ENCODE measurements at places on chromosomes 2 and 18. TPM values are rescaled to one million over a fixed set of nuclear protein-coding genes. Genes with fewer than 3 reads are reported as not detected.

TUBA4B gene
- not detected for total RNA-seq

TLX2 gene
- not detected for total RNA-seq

GRCh38 chr18:24878289-24878688 is 417.9 kb downstream of the HRH4 start:
- H3K36me3 ChIP-seq, result no peaks in the 10 kb centered on the region
- no peak overlapping the region for H3K4me3 ChIP-seq

- H3K36me3 ChIP-seq, result no peaks in the 10 kb centered on the region
- H3K27me3 ChIP-seq, result no peaks in the 10 kb centered on the region
- H3K4me3 ChIP-seq, result no peak overlapping the region
- H3K27ac ChIP-seq, result no peak overlapping the region
Observed at GRCh38 chr18:62196980-62197379, 9.9 kb downstream of the RELCH start.

DSEL gene
- 132 TPM for total RNA-seq

DNA sequence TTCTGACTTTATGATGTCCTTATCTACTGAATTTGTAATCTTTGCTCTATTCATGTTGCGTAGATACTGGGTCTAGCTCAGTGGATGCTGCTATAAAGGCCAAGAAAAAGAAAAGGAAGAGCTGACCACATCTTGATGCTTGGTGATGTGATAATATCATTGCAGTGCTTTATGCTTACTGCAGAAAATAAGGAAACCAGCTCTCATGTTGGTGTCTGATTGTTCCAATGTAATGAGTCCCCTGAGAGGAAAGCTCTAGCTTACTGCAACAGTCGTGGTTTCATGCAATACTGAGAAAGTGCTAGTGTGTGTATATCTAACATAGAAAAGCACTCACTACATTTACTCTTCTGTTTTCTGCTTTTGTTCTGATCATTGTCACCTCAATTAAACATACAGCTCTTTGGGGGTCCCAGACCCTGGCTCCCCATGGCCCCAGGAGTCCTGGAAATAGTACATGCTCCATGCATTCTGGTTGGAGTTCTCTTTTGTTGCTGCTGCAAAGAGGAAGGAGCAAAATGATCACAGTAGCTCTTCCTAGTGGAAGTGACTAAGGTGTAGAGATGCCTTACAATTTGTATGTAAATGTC is 338.8 kb downstream of the CYRIA start:
- no peaks in the 10 kb centered on the region for H3K36me3 ChIP-seq
- H3K27me3 ChIP-seq, result no peaks in the 10 kb centered on the region
- H3K27ac ChIP-seq, result no peak overlapping the region
- no peaks in the 10 kb centered on the region for H3K4me1 ChIP-seq

GALR1 gene
- total RNA-seq, result not detected

NOSTRIN gene
- not detected for total RNA-seq

DNA sequence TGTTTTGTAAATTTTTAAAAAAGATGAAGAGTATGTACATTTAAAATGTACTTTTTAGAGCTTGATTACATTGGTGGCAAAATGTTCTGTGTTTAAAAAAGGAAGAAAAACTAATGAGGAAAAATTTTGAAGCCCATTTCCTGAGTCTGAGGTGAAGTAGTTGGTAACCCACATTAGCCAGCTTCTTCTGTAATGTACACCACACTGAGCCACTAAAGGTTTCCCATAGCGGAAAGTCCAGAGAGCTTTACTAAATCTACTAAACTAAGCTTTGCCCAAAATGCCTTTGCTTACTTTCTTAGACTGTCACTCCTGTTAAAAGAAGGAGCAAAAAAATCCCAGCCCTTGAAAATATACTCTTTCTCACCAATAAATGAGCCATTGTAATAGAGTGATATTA is 804.8 kb upstream of the ZEB2 start:
- no peak for DNase-seq
- no peaks in the 10 kb centered on the region for H3K36me3 ChIP-seq
- 0 out of 2 replicates have a peak, but pooled peaks cover 8% of the 10 kb centered on the region for H3K4me1 ChIP-seq

FAM117B gene
- 0.51 TPM for total RNA-seq

DNA sequence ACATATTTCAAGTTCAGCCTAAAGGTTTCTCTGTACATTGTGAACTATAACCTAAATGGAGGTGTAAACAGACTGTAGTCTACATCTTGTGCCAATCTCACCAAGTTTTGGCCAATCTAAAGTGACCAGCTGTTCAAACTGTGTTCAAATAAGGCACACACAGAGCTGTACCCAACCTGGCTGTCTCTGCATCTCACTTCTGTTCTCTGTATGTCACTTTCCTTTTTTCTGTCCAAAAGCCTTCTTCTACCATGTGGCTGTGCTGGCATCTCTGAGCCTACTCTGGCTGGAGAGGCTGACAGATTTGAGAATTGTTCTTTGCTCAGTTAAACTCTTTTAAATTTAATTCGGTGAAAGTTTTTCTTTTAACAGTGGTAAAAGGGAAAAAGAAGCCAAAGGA is 817.9 kb downstream of the SOCS6 start:
- H3K36me3 ChIP-seq, result no peaks in the 10 kb centered on the region
- 0 out of 2 replicates have a peak, but pooled peaks cover 6% of the 10 kb centered on the region for H3K4me1 ChIP-seq
- H3K27ac ChIP-seq, result no peak overlapping the region
- no peak for DNase-seq
- H3K4me3 ChIP-seq, result no peak overlapping the region

TCF7L1 gene
- 0.65 TPM for total RNA-seq

CCDC102B gene
- 0.89 TPM for total RNA-seq

BCS1L gene
- total RNA-seq, result 30.9 TPM

- H3K4me3 ChIP-seq, result no peak overlapping the region
- H3K27ac ChIP-seq, result no peak overlapping the region
- H3K4me1 ChIP-seq, result peaks cover 9% of the 10 kb centered on the region
- H3K27me3 ChIP-seq, result no peaks in the 10 kb centered on the region
Observed at GRCh38 chr18:34509879-34510586, 200.1 kb upstream of the DTNA start.

DNA sequence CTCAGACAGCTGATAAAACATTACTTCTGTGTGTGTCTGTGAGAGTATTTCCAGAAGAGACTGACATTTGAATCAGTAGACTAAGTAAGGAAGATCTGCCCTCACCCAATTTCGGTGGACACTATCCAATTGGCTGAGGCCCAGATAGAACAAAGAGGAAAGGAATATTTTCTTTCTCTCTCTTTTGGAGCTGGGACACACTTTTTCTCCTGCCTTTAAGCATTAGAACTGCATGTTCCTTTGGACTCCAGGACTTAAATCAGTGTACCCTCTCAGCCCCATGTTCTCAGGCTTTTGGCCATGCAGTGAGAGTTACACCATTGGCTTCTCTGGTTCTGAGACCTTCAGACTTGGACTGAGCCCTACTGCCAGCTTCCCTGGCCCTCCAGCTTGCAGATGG is 3.3 kb upstream of the SRBD1 start:
- peaks cover 15% of the 10 kb centered on the region for H3K4me1 ChIP-seq
- H3K27me3 ChIP-seq, result no peaks in the 10 kb centered on the region
- no peak overlapping the region for H3K27ac ChIP-seq
- DNase-seq, result no peak
- no peaks in the 10 kb centered on the region for H3K36me3 ChIP-seq
- no peak overlapping the region for H3K4me3 ChIP-seq

- no peak overlapping the region for H3K4me3 ChIP-seq
- no peak overlapping the region for H3K27ac ChIP-seq
- no peaks in the 10 kb centered on the region for H3K27me3 ChIP-seq
- peak; percentile 2 for DNase-seq
Observed at GRCh38 chr18:69588301-69588700, 187.6 kb downstream of the DOK6 start.
